ENCODE measurements at places on chromosomes 3 and 15.

- H3K27ac ChIP-seq: no peak overlapping the region
- H3K36me3 ChIP-seq: no peaks in the 10 kb centered on the region
- DNase-seq: no peak
Measured at GRCh38 chr3:35800960-35801459, 161.7 kb downstream of the ARPP21 start.

GRCh38 chr3:64049136-64049535 is 25.8 kb upstream of the PSMD6 start:
- no peaks in the 10 kb centered on the region for H3K4me1 ChIP-seq
- no peak overlapping the region for H3K27ac ChIP-seq
- H3K36me3 ChIP-seq: no peaks in the 10 kb centered on the region

GRCh38 chr3:122484985-122485384 is 29.8 kb downstream of the KPNA1 start:
- no peak overlapping the region for H3K4me3 ChIP-seq
- H3K27me3 ChIP-seq: no peaks in the 10 kb centered on the region
- H3K4me1 ChIP-seq: peaks cover 2% of the 10 kb centered on the region
- H3K27ac ChIP-seq: no peak overlapping the region

DNA sequence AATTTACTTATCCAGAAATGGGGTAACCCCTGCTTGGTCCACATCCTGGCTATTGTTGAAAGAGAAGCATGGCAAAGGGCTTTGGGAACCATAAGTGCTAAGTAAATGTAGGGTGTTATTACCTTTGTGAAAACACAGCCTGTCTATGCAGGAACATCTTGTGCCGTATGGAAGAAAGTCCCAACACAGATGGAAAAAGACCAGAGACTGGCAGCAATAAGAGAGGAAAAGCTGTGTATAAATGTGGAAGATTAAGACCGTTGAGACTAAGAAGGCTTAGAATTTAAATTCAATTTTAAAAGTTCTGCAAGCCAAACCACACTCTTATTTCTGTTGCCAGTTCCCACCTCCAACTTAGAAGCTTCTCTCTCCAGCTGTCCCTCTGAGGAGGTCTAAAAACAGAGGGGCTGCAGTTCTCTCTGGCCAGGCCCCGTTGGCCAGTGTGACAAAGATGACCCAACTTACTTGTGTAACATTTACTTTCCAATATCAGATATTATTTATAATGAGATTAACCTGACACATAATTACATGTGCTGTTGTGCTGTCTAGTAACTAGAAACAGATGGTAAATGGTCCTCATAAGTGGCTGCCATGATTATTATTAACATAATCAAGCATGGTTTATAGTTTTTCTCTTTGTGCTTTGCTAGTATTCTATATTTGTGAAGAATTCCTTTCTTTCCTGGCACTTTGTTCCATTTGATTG is 7.0 kb downstream of the MINDY4B start:
- H3K27ac ChIP-seq: no peak overlapping the region
- no peak for DNase-seq
- H3K4me1 ChIP-seq: no peaks in the 10 kb centered on the region
- H3K27me3 ChIP-seq: no peaks in the 10 kb centered on the region
- no peak overlapping the region for H3K4me3 ChIP-seq
- H3K36me3 ChIP-seq: no peaks in the 10 kb centered on the region

DNA sequence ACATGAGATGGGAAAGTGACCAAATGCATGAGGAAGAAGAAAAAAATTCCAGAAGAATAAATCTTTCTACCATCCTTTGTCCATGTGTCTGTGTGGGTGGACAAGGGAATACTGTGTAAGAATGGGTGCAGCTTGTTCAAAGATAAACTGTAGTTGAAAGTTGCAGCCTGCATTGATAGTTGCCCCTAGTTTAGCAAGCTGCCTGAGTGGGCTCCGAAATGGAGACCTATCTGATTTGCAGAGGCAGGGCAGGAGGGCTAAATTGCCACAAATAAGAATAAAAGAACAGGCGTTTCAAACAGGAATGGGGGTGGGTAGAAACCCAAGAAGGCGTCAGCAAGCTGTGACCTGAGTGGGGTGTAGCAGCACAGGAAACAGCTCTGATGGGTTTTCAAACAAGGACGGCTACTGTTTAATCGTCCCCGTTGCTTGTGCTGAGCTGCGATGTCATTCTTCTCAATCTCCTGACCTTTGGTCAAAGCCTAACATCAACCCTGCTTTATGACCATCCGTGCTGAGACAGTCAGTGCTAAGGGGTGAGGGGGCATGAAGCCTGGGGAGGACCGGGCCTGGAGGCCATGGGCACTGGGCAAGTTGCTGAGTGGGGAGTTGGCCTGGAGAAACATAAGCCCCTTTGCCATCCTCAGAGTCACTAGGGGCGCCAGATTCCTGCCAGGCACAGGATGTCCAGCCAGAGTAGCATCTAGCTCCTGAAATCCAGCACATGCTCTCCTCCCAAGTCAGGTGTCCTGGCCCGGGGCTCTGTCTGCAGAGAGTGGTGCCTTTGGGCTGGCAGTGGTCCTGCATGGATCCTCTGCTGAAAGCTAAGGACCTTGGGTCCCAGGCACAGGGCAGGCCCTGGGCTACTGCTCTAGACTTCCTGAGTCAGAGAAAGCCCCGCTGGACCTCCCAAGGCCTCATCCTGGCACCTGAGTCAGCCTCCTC is 19.2 kb upstream of the C15orf39 start:
- no peak for DNase-seq
- H3K4me3 ChIP-seq: no peak overlapping the region
- no peaks in the 10 kb centered on the region for H3K36me3 ChIP-seq
- H3K27me3 ChIP-seq: peaks cover 37% of the 10 kb centered on the region
- H3K4me1 ChIP-seq: no peaks in the 10 kb centered on the region

DNA sequence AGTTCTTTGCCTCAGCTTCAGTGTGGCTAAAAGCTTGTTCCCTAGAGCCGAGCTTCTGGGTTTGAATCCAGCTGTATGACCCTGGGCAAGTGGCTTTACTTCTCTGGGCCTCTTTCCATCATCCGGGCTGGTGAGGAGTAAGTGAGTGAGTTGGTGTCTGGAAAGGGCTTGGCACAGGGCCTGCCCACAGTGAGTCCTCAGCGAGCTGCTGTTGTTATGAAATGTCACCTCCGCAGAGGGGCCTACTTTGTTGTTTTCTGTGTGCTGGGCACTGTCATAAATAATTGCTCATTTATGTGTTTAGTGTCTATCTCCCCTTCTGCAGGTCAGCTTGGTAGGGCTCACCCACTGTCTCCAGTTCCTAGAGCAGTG is 31.7 kb downstream of the SLC6A6 start:
- no peaks in the 10 kb centered on the region for H3K36me3 ChIP-seq
- no peak for DNase-seq
- H3K27me3 ChIP-seq: no peaks in the 10 kb centered on the region
- H3K4me3 ChIP-seq: no peak overlapping the region
- H3K4me1 ChIP-seq: peaks cover 22% of the 10 kb centered on the region

- no peak overlapping the region for H3K27ac ChIP-seq
- H3K36me3 ChIP-seq: no peaks in the 10 kb centered on the region
- no peaks in the 10 kb centered on the region for H3K4me1 ChIP-seq
- H3K27me3 ChIP-seq: peaks cover 7% of the 10 kb centered on the region
- H3K4me3 ChIP-seq: no peak overlapping the region
Measured at GRCh38 chr3:160653512-160653911, 23.4 kb upstream of the ARL14 start.

- H3K4me1 ChIP-seq: peaks cover 15% of the 10 kb centered on the region
- no peaks in the 10 kb centered on the region for H3K36me3 ChIP-seq
- H3K27me3 ChIP-seq: no peaks in the 10 kb centered on the region
- DNase-seq: no peak
- no peak overlapping the region for H3K27ac ChIP-seq
Measured at GRCh38 chr3:196220991-196221390, 4.7 kb downstream of the SLC51A start.

- no peak for DNase-seq
- H3K27me3 ChIP-seq: no peaks in the 10 kb centered on the region
- H3K36me3 ChIP-seq: no peaks in the 10 kb centered on the region
- H3K4me1 ChIP-seq: no peaks in the 10 kb centered on the region
Measured at GRCh38 chr3:127196466-127197299, 3.8 kb downstream of the PRR23E start.

- no peaks in the 10 kb centered on the region for H3K27me3 ChIP-seq
- H3K4me1 ChIP-seq: no peaks in the 10 kb centered on the region
- no peak overlapping the region for H3K27ac ChIP-seq
- no peaks in the 10 kb centered on the region for H3K36me3 ChIP-seq
- DNase-seq: no peak
Measured at GRCh38 chr3:52099001-52099401, 42.6 kb upstream of the DUSP7 start.

- no peaks in the 10 kb centered on the region for H3K36me3 ChIP-seq
- no peak overlapping the region for H3K4me3 ChIP-seq
- H3K4me1 ChIP-seq: peaks cover 11% of the 10 kb centered on the region
- H3K27me3 ChIP-seq: no peaks in the 10 kb centered on the region
- no peak overlapping the region for H3K27ac ChIP-seq
- no peak for DNase-seq
Measured at GRCh38 chr15:41888662-41889253, 5.1 kb downstream of the SPTBN5 start.

DNA sequence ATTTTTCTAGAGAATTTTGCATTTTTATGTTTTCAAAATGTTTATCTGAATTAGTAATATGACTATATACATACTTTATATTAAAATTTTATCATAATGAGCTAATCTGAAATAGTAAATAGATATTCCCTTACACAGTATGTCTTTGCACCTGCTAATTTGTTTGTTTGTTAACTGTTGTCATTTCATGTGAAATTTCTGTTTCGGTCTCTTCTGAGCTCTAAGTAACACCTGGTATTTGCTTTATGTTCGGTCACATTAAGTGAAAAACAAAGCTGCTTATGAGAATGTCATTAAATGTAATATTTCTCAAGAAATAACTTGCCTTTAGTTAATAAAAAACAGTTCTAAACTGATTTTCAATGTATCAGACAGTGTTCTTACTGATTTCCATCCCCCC is 61.1 kb downstream of the FNDC3B start:
- H3K27ac ChIP-seq: no peak overlapping the region
- H3K4me1 ChIP-seq: peaks cover 14% of the 10 kb centered on the region
- DNase-seq: no peak
- H3K27me3 ChIP-seq: no peaks in the 10 kb centered on the region
- H3K36me3 ChIP-seq: no peaks in the 10 kb centered on the region
- H3K4me3 ChIP-seq: no peak overlapping the region

DNA sequence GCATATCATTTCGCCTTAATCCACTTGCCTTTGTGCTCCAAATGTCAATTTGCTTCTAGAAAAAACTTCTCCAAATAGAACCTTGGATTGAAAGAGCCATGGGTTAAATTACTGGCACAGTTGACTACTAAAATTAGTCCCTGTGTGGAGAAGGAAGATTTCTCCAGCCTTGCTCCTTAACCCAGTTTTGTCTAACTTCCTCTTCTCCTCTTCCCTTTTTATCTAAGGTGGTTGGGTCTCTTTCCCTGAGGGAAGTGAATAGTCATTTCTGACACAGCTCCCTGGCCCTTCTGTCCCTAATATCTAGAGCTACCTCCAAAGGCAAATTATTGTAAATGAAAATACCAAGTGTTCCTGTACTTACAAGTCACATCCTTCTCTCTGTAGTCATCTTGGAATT is 527.9 kb upstream of the TBL1XR1 start:
- no peak for DNase-seq

DNA sequence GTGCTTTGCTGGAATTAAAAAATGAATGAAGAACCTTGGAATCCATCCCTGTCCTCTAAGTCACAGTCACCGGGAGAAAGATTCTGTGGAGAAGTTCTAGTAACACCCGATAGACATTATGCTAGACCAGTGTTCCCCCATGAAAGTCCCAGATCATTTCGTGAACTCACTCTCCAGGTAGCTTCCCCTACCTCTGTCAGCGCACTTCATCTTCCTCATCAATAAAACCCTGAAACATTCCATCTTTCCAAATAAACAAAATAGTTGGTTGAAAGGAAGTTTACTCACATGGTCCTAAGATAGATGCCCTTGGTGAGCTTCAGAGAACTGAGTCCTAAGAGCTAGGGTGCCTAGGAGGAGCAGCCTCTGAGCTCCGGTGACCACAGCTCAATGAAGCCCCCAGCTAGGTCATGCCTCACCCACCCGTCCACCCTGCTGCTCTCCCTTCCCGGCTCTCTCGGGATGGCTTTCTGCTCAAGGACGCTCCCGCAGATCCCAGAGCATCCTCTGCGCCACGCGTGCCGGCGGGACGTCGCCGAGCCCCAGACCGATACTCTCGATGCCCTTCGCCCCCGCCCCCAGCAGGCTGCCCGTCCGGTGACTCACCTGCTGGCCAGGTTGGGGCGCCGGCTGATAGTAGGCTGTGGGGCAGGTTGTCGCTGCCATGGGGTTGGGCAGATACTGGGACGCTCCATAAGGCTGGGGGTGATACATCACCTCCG is 776 bp downstream of the VGLL3 start:
- no peak overlapping the region for H3K4me3 ChIP-seq
- H3K4me1 ChIP-seq: peaks cover 6% of the 10 kb centered on the region
- DNase-seq: no peak
- peaks cover 8% of the 10 kb centered on the region for H3K27me3 ChIP-seq
- no peak overlapping the region for H3K27ac ChIP-seq

DNA sequence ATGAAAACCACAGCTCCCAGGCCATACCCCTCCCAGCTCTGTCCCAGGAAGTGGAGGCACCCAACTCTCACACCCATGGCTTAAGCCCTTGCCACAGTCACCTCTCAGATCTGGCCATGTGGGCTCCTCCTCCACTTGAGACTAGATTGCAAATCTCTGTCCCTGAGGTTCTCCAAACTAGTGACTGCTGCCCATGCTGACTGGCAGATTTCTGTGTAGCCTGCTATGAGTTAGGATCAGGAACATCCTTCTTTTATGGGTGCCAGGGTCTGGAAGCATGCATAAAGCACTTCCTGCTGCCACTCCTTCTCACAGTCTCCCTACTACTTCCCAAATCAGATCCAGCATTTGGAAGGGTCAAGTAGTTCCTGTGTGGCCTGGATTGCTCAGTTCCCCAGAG is 59.6 kb upstream of the GOLIM4 start:
- no peak overlapping the region for H3K4me3 ChIP-seq
- DNase-seq: no peak
- no peaks in the 10 kb centered on the region for H3K36me3 ChIP-seq
- H3K27me3 ChIP-seq: no peaks in the 10 kb centered on the region
- H3K27ac ChIP-seq: no peak overlapping the region

DNA sequence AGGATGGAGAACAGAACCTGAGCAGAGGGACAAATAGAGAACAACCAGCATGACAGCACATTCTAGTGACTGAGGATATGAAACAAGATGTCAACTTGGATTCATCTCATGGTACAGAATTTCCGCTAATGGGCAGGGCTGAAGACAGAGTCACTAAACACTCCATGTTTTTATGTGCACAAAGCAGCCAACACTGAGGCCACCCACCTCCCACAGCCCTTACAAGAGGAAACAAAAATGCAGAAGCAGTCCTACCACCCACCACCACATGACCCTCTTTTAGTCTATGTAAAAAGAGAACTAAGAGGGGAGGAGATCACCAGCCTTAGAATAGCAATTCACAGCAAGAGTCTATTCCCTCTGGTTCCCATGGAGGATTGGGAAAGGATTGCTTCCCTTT is 131.4 kb upstream of the UBE2E2 start:
- no peaks in the 10 kb centered on the region for H3K4me1 ChIP-seq
- no peak overlapping the region for H3K27ac ChIP-seq
- DNase-seq: no peak
- no peaks in the 10 kb centered on the region for H3K36me3 ChIP-seq

- H3K4me1 ChIP-seq: no peaks in the 10 kb centered on the region
- H3K27ac ChIP-seq: no peak overlapping the region
- no peak for DNase-seq
- no peaks in the 10 kb centered on the region for H3K27me3 ChIP-seq
- H3K4me3 ChIP-seq: no peak overlapping the region
Measured at GRCh38 chr3:62601238-62602070, 228.1 kb upstream of the FEZF2 start.

GRCh38 chr3:188911026-188911850 is 260.5 kb upstream of the TPRG1 start:
- H3K27ac ChIP-seq: no peak overlapping the region
- H3K27me3 ChIP-seq: no peaks in the 10 kb centered on the region
- H3K4me3 ChIP-seq: no peak overlapping the region
- no peak for DNase-seq
- H3K36me3 ChIP-seq: no peaks in the 10 kb centered on the region

Data from T-cell (primary cell).